ENCODE measurements at places on chromosomes 11 and 22. TPM values are rescaled to one million over a fixed set of nuclear protein-coding genes. Genes with fewer than 3 reads are reported as not detected.

TENM4 gene
- 7.9 TPM for total RNA-seq

IL10RA gene
- total RNA-seq: 47.5 TPM

UQCC3 gene
- total RNA-seq: 7.4 TPM

GPR83 gene
- total RNA-seq: not detected

SOX10 gene
- 0.16 TPM for total RNA-seq

SMC1B gene
- not detected for total RNA-seq

IGLL1 gene
- total RNA-seq: not detected

GRCh38 chr11:98104249-98104648, 916.5 kb upstream of the CNTN5 start:
- H3K27ac ChIP-seq: no peak overlapping the region
- H3K27me3 ChIP-seq: no peaks in the 10 kb centered on the region
- H3K36me3 ChIP-seq: no peaks in the 10 kb centered on the region
- H3K4me3 ChIP-seq: no peak overlapping the region
- DNase-seq: no peak

DNA sequence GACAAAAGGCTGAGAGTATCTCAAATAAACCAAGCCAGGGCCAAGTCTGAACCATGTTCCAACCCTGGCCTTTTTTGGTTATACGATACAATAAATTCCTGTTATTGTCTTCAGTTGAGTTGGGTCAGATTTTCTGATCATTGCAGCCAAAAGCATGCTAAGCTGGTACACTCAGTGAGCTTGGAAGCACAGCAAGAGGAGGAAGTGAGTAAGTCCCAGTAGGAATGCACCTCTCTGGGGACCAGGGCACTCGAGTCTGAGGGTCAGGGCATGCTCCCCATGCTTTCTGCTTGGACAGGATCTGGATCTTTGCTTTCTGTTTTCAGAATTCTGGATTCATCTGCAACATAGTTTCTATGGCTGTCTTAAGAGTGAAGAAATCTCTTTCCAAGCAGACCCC, 73.1 kb downstream of the TMPRSS5 start:
- H3K4me3 ChIP-seq: no peak overlapping the region
- no peaks in the 10 kb centered on the region for H3K4me1 ChIP-seq
- H3K27ac ChIP-seq: no peak overlapping the region

DNA sequence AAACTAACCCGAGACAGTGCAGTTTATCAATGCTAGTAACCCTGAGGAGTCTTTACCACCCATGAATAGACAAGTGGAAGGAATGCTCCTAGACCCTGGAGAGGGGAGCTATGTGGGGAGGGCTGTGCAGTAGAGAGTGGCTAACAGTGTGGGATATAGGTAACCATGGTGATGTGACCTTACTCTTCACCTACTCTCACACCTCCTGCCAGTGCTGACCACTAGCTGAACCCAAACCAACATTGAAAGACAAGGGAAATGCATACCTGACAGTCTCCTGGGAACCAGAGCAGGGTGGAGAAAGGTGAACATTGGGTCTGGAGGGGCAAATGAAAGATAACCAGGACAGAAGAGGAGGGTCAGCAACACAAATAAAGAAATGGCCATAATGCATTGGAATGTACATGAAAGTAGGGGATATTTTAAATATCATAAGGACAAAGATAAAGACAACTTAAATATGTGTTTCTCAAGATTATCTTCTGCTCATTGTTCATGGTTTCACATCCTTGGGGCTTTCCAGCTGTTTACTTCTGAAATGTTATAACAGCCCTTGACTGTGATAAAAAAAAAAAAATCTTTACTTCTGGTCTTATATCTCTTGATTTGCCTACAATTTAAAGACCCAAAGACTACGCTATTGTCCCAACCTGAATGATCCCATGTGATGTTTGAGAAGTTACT, 983.3 kb upstream of the TENM4 start:
- no peak for DNase-seq
- H3K4me1 ChIP-seq: no peaks in the 10 kb centered on the region
- no peaks in the 10 kb centered on the region for H3K27me3 ChIP-seq
- H3K36me3 ChIP-seq: no peaks in the 10 kb centered on the region
- no peak overlapping the region for H3K4me3 ChIP-seq

GRCh38 chr22:44159221-44159620, 21.5 kb upstream of the PARVG start:
- H3K27ac ChIP-seq: no peak overlapping the region
- no peak for DNase-seq
- no peak overlapping the region for H3K4me3 ChIP-seq
- H3K27me3 ChIP-seq: no peaks in the 10 kb centered on the region

DNA sequence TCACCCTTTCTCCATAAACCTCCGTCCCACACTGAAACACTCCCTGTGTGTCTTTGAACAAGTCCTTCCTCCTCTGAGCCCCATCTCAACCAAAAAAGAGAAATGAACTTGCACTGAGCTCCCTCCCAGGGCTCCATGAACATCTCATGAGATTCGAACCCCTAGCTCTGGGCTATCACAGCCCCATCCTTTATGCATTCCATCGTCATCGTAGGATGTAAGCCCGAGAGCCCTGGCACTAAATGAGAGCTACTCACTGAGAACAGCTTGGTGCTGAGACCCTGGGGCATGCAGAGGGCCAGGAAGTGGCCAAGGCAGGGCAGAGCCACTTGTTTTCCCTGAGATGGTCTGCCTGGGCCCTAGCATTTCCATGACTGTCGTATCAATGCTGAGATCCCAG, 12.9 kb upstream of the SLC43A3 start:
- H3K4me3 ChIP-seq: no peak overlapping the region
- H3K27ac ChIP-seq: no peak overlapping the region
- no peaks in the 10 kb centered on the region for H3K4me1 ChIP-seq
- H3K36me3 ChIP-seq: no peaks in the 10 kb centered on the region

DNA sequence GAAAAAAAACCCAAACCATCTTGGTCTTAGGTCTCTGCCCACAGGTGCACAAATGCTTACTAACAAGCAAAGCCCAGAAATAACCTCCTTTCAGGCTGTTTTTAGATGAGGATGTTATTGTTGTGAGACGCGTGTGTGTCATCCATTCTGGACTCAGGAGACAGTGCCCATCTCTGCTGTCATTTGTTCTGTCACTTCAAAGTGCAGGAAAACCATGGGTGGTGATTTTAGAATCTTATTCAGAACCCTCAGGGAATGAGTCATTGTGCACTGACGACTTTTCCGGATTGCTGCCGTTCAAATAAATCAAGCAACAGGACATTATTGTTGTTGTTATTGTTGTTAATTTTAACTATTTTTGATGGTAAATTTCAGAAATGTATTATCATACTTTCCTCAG, 110.3 kb downstream of the LRRC32 start:
- H3K27ac ChIP-seq: no peak overlapping the region
- DNase-seq: no peak
- H3K4me1 ChIP-seq: no peaks in the 10 kb centered on the region
- H3K36me3 ChIP-seq: no peaks in the 10 kb centered on the region
- no peaks in the 10 kb centered on the region for H3K27me3 ChIP-seq

- H3K27ac ChIP-seq: no peak overlapping the region
- no peak overlapping the region for H3K4me3 ChIP-seq
- H3K4me1 ChIP-seq: no peaks in the 10 kb centered on the region
- no peak for DNase-seq
- no peaks in the 10 kb centered on the region for H3K36me3 ChIP-seq
- no peaks in the 10 kb centered on the region for H3K27me3 ChIP-seq
These were observed 60.3 kb upstream of the POU2AF2 start for GRCh38 chr11:111185266-111185665.

GRCh38 chr22:18000441-18001039, 23.8 kb downstream of the MICAL3 start:
- no peaks in the 10 kb centered on the region for H3K4me1 ChIP-seq
- H3K27me3 ChIP-seq: no peaks in the 10 kb centered on the region
- peak; percentile 51 for DNase-seq
- no peaks in the 10 kb centered on the region for H3K36me3 ChIP-seq
- peak overlapping the region; percentile 91 for H3K27ac ChIP-seq
- peak overlapping the region; percentile 81 for H3K4me3 ChIP-seq

DNA sequence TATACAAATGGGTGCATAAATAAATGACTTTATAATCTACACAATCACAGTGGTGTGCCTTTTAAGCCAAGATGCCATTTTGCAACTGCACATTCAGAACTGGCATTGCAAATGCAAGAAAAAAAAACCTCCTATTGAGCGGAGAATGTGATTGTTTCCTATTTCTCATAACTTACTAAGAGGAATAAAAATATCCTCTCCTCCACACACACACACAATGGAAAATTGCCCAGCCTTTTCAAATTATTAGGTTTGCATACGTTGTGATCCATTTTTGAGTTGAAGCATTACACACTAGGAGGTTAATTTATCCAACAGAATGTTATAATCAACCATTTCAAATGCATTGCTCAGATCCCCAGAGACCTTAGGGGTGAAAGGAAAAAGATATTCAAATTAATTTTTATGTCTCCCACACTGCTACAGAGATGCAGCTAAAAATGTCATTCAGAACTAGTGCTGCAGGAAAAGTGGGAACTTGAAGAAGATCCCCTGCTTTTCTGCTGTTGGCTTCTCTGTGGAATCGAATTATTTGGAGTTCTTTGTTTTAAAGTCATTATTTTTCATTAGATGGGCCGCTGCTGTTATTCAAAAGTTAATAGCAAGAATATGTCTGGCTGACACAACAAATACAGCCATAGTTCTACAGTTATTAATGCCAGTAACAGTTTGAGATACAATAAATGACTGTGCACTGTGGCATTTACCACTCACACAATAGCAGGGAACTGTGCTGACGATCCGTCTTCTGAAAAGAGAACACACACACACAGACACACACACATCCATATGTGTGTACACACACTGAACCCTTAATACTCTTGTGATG, 299.9 kb upstream of the ANO5 start:
- no peak overlapping the region for H3K4me3 ChIP-seq
- no peak overlapping the region for H3K27ac ChIP-seq
- no peaks in the 10 kb centered on the region for H3K27me3 ChIP-seq
- H3K36me3 ChIP-seq: no peaks in the 10 kb centered on the region
- H3K4me1 ChIP-seq: no peaks in the 10 kb centered on the region

DNA sequence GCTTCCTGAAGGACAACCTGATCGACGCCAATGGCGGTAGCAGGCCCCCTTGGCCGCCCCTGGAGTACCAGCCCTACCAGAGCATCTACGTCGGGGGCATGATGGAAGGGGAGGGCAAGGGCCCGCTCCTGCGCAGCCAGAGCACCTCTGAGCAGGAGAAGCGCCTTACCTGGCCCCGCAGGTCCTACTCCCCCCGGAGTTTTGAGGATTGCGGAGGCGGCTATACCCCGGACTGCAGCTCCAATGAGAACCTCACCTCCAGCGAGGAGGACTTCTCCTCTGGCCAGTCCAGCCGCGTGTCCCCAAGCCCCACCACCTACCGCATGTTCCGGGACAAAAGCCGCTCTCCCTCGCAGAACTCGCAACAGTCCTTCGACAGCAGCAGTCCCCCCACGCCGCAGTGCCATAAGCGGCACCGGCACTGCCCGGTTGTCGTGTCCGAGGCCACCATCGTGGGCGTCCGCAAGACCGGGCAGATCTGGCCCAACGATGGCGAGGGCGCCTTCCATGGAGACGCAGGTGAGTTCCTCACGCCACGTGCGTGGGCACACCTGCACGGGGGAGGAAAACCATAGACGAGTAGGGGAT, 1.5 kb downstream of the BCR start:
- no peaks in the 10 kb centered on the region for H3K27me3 ChIP-seq
- no peak for DNase-seq
- H3K4me3 ChIP-seq: peak overlapping the region; percentile 71
- peak overlapping the region; percentile 86 for H3K27ac ChIP-seq
- peaks cover 5% of the 10 kb centered on the region for H3K4me1 ChIP-seq

- no peak overlapping the region for H3K4me3 ChIP-seq
- DNase-seq: no peak
- H3K27me3 ChIP-seq: no peaks in the 10 kb centered on the region
- peaks cover 5% of the 10 kb centered on the region for H3K36me3 ChIP-seq
- no peaks in the 10 kb centered on the region for H3K4me1 ChIP-seq
These were observed 2.2 kb downstream of the CPT1B start for GRCh38 chr22:50576070-50576469.

GRCh38 chr22:32534252-32535235, 59.9 kb downstream of the FBXO7 start:
- no peaks in the 10 kb centered on the region for H3K36me3 ChIP-seq
- no peaks in the 10 kb centered on the region for H3K27me3 ChIP-seq
- H3K27ac ChIP-seq: peak overlapping the region; percentile 73
- H3K4me1 ChIP-seq: peaks cover 10% of the 10 kb centered on the region

GRCh38 chr11:110219006-110219785, 77.2 kb downstream of the RDX start:
- H3K4me1 ChIP-seq: no peaks in the 10 kb centered on the region
- no peak overlapping the region for H3K27ac ChIP-seq
- no peaks in the 10 kb centered on the region for H3K36me3 ChIP-seq
- H3K4me3 ChIP-seq: no peak overlapping the region

GRCh38 chr22:41123151-41123550, 30.8 kb downstream of the EP300 start:
- no peaks in the 10 kb centered on the region for H3K27me3 ChIP-seq
- no peak overlapping the region for H3K27ac ChIP-seq
- no peak overlapping the region for H3K4me3 ChIP-seq
- H3K36me3 ChIP-seq: peaks cover 2% of the 10 kb centered on the region
- DNase-seq: no peak

GRCh38 chr22:28012832-28013460, 93.9 kb upstream of the PITPNB start:
- H3K27ac ChIP-seq: peak overlapping the region; percentile 69
- no peak overlapping the region for H3K4me3 ChIP-seq
- no peaks in the 10 kb centered on the region for H3K27me3 ChIP-seq
- no peak for DNase-seq

DNA sequence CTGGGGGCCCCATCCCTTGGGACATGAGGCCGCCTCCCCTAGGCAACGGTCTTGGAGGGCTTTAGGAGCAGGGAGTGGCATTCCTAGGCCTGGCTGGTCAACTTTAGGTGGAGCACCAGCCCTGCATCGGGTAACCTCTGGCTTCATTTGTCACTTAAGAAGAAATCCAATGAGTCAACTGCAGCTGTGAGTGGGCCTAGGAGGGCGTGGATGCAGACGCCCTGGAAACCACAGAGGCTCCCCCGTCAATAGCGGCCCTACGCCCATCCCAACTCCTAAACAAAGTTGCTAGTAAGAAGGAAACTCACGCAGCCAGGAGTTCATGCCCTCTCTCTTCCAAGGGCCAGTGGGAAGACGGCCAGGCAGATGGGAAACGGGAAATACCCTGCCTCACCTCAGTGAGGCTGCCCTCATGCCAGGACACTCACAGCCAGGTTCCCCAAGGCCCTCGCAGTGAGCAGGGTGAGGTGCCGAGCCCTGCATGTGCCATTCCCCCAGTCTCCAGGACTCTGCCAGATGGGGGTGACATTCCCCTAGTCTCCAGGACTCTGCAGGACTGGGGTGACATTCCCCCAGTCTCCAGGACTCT, 20.8 kb downstream of the BID start:
- no peaks in the 10 kb centered on the region for H3K27me3 ChIP-seq
- H3K4me1 ChIP-seq: no peaks in the 10 kb centered on the region
- no peak for DNase-seq
- no peaks in the 10 kb centered on the region for H3K36me3 ChIP-seq

Data from breast epithelium (tissue), 4 donors.